ENCODE measurements at places on chromosomes 5 and 9.

DNA sequence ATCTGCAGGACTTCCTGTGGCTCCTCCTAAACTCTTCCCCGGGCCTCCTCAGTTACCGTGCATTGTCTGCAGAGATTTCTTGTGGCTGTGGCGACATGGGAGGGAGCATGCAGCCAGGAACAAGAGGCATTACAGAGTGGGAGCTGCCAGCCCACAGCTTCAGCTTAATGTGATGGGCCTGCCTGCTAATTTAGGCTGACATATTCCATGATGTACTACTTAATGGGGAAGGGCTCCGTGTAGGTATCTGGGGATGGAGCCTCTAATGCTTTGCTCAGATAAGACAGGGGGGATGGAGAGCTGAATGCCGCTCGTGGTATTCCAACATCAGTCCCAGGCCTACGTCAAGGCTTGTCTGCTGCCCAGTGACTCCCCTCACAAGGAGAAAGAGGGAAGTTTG lies 137.6 kb upstream of the GPR151 start:
- no peak for DNase-seq

DNA sequence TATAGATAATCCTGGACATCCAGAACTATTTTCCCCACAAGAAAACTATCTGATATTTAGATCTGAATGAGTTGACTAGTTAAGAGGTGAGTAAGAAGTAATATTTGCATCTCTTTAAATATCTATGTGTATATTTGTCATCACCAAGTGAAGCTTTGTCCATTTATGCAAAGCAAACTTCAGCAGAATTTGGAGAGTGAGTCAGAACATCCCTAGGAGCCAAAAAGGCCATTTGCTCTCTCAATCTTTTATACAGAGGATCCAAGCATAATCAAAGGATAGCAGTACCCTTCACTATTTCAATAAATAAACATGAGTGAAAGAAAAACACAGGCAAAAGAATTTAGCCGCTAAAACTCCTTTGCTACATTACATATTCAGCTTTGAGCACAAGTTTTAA lies 454.4 kb downstream of the NR2F1-AS1 start:
- no peak for DNase-seq

- DNase-seq = no peak
Measured at GRCh38 chr5:135076051-135076491, 42.0 kb upstream of the PITX1 start.

DNA sequence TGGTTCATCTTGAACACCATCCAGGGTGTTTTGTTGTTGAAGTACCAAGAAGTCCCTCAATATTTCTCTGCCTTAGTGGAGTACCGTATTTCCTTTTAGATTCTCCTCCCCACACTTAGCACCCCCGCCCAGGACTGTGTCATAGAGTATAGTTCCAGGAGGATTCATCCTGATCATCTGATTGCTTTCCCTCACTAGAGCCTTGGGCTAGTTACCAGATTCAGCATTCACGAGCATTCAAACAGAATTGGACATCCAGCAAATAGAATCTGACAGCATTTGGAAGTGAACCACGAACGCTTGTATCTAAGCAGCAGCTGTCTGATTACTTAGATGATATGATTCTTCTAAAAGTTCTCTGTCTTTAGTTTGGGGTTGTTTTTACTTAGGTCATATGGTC lies 248.1 kb upstream of the TAS2R1 start:
- DNase-seq = no peak

DNA sequence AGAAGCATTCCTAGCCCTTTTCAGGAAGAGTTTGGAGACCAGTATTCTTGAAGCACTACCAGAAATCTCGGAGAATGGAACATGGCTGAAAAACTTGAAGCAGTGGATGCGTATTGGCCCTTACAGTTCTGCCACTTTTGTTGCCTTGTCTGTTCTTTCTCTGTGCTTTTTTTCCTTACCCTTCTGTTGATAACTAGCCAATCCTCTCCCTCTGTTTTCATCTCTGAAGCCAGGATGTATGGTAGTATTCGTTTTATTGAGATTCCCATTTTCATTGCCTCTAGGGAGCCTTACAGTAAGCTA lies 564 bp upstream of the CCNH start:
- DNase-seq = no peak

DNA sequence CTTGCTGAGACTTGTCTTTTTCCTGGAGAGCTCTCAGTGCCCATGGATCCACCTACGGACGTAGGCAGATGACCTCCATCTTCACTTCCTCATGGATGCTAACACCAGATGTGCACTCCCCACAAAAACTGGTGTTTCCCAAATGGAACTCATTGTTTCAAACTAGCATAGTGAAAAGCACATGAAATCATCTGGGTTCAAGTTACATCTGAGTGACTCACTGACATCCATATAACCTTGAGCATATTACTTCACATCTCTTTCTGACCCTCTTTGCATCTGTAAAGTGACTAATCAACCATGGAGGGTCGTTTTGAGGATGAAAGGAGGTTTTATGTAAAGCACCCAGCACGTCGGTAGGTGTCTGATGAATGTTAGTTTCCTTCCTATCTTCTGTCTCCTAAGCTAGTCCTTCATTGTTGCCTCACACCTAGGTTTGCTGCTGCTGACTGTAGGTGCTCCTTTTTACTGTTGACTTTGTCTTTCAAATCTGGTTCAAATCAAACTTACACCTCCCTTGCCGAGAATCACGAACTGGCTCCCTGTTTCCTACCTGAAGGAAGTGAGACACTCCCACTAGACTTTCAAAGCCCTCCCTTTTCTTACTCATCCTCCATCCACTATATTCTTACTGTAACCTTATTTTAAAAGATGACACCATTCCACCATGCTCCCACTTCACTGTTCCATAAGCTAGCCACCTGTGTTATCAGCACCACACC lies 10.3 kb downstream of the OCLN start:
- no peak for DNase-seq

DNA sequence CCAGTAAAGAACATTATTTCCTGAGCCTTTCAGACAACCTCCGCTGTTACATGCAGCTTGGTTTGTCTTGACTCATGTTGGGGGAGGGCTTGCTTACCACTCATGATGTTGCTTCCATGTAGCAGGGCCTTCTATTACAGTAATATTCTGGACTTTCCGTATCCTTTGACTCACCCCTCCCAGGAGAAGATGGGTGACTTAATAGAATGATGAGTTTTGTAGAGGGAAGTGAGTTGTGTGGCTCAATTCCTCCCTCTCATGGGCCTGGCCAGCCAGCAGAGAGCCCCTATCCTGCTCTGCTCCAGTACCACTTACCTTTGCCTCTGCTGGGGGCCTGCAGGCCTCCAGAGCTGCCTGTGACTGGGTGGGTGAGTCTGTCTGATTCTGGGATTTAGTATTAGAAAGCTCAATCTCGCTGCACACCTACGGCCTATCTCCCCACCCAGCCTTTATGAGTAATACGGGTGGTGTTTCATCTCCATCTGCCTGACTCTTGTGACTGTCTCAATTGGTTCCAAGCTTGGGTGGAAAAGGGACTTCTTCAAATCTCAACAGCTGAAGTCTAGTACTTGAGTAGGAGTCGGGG lies 52.6 kb upstream of the KLF9 start:
- no peak for DNase-seq

- DNase-seq = no peak
Measured at GRCh38 chr9:137630679-137631078, 11.9 kb downstream of the EHMT1 start.

DNA sequence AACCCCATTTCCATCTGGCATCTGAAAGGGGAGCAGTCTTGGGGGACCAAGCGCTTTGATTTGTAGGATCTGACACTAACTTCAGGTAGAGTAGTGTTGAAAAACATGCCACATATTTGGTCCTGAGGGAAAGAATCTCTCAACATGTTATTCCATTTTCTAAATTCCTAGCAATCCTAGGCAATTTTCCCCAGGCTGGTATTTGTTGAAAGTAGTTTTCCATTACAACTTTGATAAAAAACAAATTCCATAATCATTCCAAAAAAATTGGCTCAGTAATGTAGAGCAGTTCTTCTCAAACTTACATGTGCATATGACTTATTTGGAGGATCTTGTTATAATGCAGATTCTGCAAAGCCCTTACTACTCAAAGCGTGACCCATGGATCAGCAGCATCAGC lies 477.9 kb downstream of the ACTL7B start:
- DNase-seq = no peak

GRCh38 chr5:7565559-7565958 lies 169.6 kb downstream of the ADCY2 start:
- DNase-seq = no peak

- DNase-seq = no peak
Measured at GRCh38 chr5:36450229-36451014, 148.7 kb upstream of the RANBP3L start.

DNA sequence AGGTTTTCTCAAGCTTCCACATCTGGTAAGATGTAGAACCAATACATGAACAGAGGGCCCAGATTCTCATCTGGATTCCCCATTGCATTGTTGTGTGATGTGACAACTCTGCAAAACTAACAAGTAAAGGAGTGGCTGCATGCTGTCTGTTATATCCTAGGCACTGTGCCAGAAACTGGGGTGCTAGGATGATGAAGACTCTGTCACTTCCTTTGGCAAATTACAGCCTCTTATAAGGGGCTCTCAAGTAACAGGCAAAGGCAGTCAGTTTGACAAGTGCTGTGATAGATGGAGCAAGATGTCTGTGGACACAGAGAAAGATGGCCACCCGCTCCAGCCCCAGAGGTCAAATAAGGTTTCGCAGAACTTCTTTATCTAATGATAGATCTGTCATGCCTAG lies 115.7 kb downstream of the PAPPA start:
- DNase-seq = no peak

DNA sequence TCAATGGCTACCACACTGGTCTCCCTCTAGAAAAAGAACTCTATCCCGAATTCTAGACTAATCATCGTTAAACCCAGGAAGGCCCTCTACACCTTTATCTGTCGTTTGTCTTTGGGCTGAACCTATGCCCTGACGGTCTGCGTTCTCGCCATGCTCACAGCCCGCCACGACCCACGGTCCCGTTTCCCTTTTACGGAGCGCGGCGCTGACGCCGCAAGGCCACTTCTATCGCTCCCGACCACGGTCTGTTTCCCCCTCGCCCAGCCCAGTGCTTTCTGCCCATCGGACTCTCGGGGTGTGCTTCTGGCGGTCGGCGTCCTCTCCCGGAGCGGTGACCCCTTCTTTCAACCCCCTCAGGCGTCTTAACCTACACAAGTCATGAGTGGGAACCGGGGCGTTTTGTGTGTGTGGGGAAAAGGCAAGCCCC lies 974 bp downstream of the C9orf40 start:
- DNase-seq = peak; percentile 10

DNA sequence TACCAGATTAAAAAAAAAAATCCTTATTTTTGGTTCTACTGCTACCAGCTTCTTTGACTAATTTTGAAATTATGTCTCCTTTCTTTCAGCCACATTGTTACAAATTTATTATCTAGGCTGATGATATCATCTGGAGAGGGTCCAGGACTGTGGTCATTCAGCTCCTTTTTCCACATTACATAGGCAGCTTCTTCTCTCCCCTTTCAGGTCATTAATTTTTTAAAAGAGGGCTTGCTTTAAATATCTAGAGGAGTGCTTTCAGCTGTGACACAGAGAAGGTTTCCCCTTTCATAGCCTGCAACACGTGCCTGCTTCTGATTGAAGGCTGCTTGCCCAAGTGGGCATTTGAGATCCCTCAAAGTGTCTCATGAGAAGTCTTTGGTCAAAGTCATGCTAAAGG lies 155.7 kb upstream of the PAPPA start:
- no peak for DNase-seq

- DNase-seq = no peak
Measured at GRCh38 chr9:13942695-13943094, 371.2 kb downstream of the NFIB start.

DNA sequence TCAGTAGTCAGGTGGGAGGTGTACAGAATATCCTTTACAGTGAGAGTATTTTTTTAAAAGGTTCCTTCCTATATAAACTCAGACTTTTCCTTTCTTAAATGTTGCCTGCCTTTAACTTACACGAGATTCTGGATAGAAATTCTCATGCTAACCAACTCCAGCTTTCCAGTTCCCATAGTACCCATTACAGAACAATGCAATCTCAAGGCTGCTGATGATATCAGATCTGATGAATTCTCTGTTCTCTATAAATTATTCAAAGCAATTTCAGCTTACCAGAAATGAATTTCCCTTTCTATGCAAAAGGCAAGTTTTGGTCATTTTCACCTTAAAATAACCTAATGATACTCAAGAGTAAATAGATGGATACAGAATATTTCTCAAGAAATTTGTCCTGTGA lies 90.3 kb downstream of the NUDT12 start:
- no peak for DNase-seq

DNA sequence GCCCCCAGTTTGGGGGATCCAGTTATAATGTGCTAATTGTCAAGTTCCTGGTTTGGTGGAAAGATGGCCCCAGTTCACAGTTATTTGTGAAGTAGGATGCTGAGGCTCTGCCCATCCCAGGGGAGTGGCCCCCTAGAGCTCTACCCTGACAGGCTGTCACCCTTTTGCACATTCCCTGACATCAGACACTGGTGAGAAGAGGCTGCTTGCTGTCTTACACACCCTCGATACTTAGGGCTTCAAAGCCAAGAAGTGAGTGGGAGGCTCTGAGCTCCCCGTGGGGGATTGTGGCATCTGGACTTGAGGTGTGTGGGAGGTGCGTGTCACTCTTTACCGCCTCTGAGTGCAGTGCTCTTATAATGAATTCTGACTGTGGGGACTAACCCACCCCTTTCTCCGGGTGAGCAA lies 168.5 kb downstream of the DOCK2 start:
- DNase-seq = no peak

DNA sequence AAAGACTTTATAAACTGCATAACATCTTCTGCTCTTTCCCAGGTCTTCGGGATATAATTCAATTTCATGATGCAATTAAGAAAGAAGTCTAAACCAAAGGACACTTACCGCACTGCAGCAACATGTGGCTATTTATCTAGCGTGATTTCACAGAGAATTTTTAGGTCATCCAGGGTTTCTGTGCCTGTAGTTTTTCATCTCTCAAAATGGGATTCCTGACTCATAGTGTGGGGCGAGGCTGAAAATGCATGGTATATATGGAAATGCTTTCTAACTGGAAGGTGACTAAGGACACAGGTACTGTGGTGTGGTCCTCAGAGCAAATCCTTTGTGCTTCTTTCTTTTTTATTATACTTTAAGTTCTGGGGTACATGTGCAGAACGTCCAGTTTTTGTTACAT lies 557.7 kb upstream of the KLF4 start:
- DNase-seq = no peak

DNA sequence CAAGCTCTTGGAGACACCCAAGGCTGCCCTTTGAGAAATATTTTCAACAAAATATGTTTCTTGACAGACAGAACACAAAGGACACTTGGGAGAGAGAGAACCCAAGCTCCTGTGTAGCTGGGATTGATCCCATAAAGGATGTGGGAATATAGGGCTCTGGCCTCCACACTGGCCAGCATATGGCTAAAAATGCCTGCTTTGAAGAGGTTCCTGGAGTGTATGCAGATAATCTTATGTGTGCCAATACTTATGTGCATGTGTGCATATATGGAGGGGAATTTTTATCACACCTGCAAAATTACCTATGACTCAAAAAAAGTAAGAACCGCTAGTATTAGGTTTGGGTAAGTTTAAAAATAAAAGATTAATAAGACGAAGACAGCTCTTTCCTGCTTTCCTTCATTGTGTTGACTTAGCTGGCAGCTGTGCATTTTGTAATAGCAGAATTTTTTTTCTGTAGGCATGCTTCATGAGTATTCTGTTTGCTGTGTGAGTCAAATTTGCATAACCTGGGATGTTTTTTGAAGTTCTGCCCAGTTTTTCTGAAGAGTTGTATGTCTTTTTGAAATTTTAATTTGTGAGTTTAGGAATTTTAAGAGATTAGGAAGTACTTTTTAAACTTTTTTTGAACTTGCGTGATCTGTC lies 42.6 kb downstream of the HACD4 start:
- DNase-seq = no peak

GRCh38 chr9:4117835-4118610 lies 181.8 kb downstream of the GLIS3 start:
- no peak for DNase-seq

GRCh38 chr9:100011062-100011681 lies 87.6 kb downstream of the ERP44 start:
- DNase-seq = peak; percentile 20
